NK-92 treated with Interleukin-12 subunit alpha and Interleukin-12 subunit beta, amount 100 ng/mL, for 24 hours (cell line): ENCODE measurements at places on chromosomes 4 and X.

GRCh38 chr4:159240046-159240445 is 137.2 kb downstream of the RAPGEF2 start:
- no peak for DNase-seq

DNA sequence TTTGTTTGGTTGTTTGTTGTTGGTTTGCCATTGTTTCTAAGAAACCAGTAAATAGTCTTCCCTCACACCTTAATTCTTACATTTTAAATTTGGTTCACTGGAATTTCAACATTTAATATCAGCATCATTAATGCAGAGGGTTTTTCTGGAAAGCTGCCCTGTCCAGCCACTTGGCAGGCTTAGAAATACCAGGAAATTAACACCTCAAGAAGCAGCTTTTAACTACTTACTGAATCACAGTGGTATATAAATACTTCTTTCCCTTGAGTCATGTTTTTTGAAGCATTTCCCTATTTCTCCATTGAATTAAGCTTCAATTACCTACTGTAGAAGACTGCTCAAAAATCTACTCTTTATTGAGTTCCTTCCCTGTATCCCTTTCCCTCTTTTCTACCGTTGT is 1221.1 kb upstream of the ADGRL3 start:
- no peak for DNase-seq

DNA sequence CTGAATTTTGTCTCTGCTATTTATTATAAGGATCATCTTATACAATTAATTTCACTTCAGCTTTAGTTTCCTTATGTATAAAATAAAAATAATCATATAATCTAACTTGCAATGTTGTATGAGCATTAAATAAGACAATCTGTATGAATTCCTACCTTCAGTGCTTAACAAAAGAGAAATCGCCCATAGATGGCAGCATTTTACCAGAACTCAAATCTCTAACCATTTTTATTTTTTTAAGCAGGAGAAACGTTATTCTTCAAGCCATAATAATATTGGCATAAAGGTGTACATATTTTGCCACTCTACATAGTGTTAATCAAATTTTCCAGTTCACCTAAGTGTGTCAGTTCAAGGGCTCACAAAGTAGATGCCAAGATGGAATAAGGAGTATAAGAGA is 78.8 kb downstream of the TMEM47 start:
- no peak for DNase-seq

DNA sequence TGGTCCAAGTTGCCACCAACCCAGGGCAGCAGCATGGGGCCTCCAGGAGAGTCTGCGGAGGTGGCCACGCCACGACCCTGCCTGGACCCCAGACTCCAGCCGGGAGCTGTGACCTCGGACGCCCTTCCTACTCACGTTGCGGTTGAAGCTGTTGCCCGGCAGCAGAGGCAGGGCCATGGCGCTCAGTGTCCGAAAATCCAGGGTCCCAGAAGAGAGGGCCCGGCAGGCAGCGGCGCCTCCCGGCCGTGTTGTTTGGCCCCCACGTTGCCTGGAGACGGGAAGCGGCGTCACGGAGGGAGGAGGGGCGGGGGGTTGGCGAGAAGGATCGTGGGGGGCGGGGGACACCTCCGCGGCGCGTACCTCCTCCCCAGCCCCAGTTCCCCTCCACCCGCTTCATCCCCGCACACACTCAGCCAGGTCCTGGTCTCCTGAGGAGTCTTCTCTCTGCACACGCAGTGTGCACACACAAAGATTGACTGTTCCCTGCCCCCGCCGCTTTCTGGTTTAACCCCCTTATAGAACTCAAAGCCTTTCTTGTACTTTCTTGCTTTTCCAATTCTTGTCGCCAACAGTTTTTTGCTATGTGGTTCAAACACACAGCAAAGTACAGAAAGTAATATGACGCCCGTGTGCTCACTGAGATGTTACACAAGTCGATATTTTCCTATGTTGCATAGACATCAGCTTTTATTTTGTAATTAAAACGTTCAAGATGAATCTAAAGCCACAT is at the start of gene EFHC2:
Gene EFHC2, minus strand, starts transcription at position 261 of the 730 bp plus-strand sequence. Its CDS starts 84 bp downstream, at position 177.
- DNase-seq = no peak

- DNase-seq = no peak
Measured at GRCh38 chr4:18980516-18981233, 959.1 kb upstream of the LCORL start.

- no peak for DNase-seq
Measured at GRCh38 chr4:155047755-155048154, 160.7 kb upstream of the NPY2R start.
